ENCODE measurements at places on chromosomes 13 and 19.

- no peak for DNase-seq
Observed at GRCh38 chr19:13376537-13376936, 129.7 kb downstream of the CACNA1A start.

DNA sequence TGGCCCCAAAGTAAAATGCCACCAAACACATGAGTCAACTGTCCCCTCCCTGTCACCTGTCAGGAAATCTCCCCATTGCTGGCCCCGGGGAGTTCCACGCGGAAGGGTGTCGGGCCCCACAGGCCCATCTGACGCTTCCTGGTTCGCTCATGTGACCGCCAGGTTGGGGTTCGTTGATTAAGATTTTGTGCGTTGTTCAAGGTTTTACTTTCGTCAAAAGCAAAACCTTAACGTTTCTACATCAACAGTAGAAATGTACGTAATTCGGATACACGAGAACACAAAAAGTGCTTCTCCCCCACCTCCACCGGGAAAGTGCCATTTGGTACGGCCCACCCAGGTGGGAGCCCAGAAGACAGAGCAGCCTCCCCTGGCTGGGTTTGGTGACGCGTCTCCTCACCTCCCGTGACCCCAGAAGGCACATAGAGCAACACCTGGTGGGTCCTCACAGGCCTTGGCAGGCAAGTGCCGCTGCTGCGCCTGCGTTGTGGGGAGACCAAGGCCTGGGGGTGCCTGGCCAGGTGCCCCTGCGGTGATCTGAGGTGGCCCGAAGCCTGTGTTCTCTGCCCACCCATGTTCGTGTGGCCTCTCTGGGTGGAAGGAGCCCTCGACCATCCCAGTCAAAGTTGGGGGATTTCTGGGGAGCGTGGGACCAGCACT is 161.6 kb downstream of the KDM4B start:
- DNase-seq: no peak

DNA sequence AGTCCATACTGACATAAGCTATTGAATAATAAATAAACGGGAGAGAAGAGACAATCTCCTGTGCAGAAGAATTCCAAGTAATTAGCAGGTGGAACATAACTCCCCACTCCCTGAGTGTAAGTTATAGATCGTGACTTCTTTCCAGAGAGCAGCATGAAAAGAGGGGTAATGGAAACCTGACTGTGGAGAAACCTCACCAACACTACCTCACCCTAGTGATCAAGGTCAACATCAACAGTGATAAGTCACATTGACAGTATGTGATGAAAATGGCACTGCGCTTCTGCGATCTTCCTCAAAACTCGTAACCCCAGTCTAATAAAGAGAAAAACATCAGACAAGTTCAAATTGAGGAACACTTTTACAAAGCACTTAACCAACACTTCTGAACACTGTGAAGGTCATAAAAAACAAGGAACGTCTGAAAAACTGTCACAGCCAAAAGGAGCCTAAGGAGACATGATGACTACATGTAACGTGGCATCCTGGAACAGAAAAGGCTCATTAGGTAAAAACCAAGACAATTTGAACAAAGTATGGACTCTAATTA is 19.8 kb downstream of the CAB39L start:
- no peak for DNase-seq

DNA sequence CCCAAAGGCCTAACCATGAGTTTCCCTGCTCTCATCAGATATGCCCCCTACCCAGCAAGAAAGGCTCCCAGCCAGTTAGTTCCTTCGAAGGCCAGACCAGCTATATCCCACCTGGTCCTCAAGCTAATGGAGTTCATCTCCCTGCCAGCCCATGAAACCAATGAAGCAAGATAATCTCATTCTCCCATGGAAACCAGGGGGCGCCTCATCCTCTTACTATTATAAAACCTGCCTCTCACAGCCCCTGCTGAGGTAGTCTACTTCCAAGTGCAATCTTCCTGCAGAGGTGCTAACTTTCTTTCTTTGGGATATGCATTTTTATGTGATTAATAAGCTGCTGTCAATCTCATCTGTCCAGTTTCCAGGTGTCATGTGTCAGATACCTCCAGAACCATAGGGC is 34.0 kb upstream of the ZNF573 start:
- no peak for DNase-seq

GRCh38 chr19:50293263-50294004 is 35.7 kb downstream of the KCNC3 start:
- no peak for DNase-seq

GRCh38 chr19:38956264-38956663 is 19.3 kb downstream of the FBXO17 start:
- DNase-seq: no peak

GRCh38 chr19:2013683-2013961 is 1.9 kb downstream of the BTBD2 start:
- DNase-seq: no peak

GRCh38 chr19:7294558-7295212 is 471 bp upstream of the INSR start:
- no peak for DNase-seq

GRCh38 chr13:24459234-24459633 is 53.3 kb downstream of the PARP4 start:
- no peak for DNase-seq

GRCh38 chr13:94515374-94515773 is 35.9 kb upstream of the DCT start:
- no peak for DNase-seq

DNA sequence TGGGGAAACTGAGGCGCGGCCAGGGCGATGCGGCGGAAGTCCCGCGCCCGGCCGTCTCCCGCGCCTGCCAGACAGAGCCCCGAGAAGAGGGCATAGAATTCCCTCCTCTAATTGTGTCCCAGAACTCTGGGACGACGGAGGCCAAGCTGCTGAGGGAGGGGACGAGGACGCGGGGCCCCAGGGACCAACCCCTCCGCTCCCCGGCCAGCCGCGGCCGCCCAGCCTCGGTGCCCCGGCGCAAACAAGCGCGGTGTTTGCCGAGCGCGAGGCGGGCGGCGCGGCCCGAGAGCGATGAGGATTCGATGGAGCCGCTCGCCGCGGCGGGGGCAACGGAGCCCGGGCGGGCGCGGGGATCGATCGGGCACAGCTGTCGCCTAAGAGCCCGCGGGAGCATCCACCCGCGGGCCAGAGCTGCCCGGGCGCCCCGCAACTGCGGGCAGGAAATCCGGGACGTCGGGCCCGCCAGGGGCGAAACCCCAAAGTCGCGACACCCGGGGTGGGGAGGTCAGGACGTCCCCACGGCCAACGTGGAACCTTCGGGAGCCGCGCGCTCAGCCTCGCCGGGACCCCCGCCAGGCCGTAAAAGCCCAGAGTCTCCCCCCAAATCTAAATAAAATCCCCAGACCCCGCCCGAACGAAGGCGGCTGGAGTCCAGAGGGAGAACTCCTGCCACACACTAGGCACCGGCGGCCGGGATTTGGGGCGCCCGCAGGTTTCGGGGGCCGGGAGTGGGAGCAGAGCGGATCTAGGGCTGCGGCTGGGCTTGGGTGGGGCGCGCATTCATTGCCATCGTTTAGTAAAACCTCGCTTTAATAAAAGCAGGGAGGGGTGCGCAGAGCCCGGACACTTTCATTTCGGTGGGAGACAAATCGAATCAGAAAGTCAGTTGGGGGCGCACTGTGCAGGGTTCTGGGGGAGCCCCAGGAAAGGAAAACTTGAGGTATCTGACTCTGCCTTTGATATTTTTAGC is 3.6 kb upstream of the ONECUT3 start:
- DNase-seq: no peak

- DNase-seq: no peak
Observed at GRCh38 chr19:19711934-19712828, 20.7 kb downstream of the ZNF14 start.

GRCh38 chr19:16677055-16677454 is 16.1 kb downstream of the TMEM38A start:
- DNase-seq: no peak

- no peak for DNase-seq
Observed at GRCh38 chr19:55386493-55386971, 800 bp downstream of the RPL28 start.

GRCh38 chr19:39483141-39483540 is 2.5 kb downstream of the TIMM50 start:
- DNase-seq: no peak

- no peak for DNase-seq
Observed at GRCh38 chr19:46659151-46660007, 1.6 kb downstream of the DACT3 start.

GRCh38 chr13:60244381-60244780 is 80.7 kb upstream of the DIAPH3 start:
- no peak for DNase-seq

DNA sequence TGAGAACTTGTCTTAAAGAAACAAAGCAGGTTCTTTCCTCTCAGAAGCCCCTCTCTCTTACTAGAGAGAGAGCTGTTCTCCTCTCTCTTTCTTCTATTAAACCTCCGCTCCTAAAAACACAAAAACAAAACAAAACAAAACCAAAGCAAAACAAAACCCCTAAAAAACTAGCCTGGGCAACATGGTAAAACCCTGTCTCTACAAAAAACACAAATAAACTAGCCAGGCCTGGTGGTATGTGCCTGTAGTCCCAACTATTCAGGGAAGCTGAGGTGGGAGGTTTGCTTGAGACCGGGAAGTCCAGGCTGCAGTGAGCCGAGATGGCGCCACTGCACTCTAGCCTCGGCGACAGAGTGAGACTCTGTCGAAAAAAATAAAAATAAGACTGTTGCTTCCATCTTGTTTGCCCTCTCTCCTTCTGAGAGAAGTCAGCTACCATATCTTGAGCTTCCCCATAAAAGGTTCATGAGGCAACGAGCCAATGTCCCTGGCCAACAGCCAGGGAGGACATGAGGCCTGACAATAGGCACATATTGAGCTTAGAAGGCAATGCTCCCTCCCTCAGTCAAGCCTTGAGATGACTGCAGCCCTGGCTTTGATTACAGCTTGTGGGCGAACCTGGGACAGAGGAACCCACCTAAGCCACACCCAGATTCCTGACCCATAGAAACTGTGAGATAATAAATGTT is 17.5 kb upstream of the FLT3 start:
- DNase-seq: no peak

DNA sequence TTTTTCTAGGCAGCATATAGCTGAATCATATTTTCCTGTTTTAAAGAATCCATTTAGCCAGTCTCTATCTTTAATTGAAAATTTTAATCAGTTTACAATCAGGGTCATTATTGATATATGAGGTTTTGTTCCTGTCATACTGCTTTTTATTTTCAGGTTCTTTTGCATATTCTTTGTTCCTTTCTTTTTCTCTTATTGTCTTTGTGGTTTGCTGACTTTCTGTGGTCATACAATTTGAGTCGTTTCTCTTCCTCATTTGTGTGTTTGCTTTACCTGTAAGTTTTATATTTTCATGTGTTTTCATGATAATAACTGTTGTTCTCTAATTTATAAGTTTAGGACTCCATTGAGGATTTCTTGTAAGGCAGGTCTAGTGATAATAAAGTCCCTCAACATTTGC is 812.6 kb downstream of the DACH1 start:
- no peak for DNase-seq

GRCh38 chr19:4537953-4538600 is 1.8 kb downstream of the LRG1 start:
- DNase-seq: no peak

GRCh38 chr13:31330236-31330635 is 130.5 kb downstream of the B3GLCT start:
- DNase-seq: no peak

- no peak for DNase-seq
Observed at GRCh38 chr13:80334597-80335260, 6.2 kb downstream of the SPRY2 start.

DNA sequence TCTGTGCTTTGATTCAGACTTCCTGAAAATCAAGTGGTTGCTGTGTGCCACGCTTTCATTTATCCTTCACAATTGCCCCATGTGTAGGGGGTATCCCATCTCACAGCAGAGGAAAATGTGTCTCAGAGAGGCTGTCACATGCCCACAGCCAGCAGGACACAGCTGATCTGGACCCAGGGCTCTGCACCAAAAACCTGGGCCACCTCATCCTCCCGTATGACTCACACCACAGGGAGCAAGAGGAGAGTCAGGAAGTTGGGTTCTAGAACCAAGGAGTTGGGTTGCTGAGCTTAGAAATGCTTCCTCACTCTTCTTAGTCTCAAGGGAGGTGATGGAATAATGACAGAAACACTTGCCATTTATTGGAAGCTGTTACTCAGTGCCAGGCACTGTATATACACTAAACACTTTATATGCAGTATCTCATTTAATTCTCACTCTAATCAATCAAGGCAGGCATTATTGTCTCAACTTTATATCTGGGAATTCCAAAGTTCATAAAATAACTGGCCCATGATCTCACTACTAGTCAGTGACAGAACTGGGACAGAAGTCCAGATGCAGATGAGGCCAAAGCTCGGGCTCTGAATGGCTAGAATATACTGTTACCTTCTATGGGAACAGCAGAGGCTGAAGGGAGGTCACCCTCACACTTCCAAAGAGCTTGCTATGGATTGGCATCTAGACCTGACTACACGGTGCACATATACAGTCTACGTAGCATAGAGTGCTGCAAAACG is 47.7 kb upstream of the ATP12A start:
- no peak for DNase-seq

DNA sequence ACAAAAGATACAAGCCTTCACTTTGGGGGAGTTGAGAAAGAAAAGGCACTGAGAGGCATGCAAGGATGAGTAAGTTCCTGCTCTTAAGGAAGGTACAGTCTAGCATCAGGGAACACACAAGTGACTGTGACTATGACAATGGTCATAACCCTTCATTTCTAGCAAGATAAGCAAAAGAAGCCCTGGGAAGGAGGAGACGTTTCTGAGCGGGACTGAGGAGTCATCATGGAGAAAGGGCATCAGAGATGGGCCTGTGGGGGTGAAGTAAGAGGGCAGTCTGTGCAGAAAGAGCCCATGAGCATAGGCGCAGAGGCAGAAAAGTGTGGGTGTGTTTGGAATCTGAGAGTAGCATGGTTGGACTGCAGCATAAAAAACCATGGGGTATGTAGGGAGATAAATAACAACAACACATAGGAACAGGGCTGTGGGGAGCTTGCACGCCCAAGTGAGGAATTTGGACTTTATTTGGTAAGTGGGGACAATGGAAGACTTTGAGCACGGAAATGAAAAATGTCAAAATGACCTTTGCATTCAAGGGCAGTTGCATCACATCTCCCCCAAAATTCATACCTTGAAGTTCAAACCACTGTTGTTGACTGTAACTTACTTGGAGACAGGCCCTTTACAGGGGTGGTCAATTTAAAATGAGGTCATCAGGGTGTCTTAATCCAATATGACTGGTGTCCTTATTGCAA is 86.7 kb downstream of the MBNL2 start:
- no peak for DNase-seq

DNA sequence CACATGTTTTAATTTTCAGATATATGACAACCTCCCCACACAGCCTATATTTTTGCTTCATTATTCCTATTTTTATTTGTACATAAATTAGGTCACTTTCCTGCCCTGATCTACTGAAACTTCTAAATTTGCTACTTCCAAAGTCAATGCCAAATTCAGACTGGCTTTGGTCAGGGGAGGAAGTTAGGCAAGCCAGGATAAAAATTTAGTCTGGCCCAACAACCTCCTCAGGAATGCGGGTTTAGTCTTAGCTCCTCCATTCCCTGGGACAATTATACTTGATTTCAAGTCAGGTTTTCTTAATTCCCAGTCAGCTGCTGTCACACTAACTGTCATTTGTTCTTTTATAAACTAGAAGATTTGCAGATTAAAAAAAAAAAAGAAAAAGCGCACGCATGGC is 84.3 kb downstream of the TM9SF2 start:
- DNase-seq: no peak
